Stimulated activated CD4-positive, alpha-beta T cell treated with anti-CD3 and anti-CD28 coated beads, Interleukin-12 subunit alpha, Interleukin-12 subunit beta, amount 100 ng/mL, for 4 hours (primary cell): ENCODE measurements at places on chromosomes 12 and 14.

- DNase-seq, result no peak
Observed at GRCh38 chr14:100031506-100032281, 33.5 kb upstream of the EVL start.

GRCh38 chr12:120835657-120836056 lies 68.5 kb downstream of the SPPL3 start:
- DNase-seq, result no peak

DNA sequence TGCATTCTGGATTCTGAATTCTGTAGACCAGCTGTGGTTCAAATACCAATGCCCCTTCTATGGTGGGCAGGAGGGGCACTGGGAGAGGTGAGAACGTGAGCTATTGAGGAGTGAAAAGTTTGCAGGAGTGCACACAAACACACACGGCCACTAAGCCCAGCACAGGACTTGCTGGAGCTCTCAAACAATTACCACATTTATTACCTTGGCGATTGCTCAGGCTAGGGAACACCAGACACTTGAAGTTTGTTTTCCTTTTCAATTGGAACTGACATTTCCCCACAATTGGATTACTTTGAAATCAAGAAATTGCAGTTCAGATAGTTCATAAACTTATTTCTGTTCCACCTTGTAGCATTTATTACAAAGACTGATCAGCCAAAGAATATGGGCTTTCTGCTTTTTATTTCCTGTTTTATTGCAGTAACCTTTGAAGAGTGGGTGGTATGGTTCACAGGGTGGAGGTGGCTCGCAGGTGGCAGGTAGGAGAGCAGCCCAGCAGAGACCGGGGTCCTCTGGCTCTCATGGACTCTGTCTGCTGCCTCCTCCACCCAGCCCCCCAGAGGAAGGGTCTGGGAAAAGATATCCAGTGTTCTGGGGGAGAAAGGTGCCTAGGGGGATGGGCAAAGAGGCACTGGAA lies 429.8 kb upstream of the CCDC196 start:
- DNase-seq, result no peak

DNA sequence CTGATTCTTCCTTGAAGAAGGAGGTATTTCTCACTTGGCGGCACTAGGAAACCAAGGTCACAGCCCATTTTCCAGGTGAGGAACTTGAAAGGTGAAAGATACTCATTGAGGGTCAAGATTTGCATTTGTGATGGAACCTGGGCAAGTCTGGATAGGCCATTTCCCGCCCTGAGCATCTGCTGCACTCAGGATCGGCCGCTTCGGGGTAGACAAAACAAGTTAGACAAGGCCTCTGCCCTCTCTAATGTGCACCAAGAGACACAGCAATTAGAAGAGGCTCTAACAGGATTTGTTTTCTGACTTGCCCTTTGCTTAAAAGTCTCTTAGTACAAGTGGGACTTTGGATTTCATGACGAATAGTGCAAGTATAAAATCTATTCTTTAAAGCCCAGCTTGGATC lies 167.2 kb downstream of the KTN1 start:
- no peak for DNase-seq

GRCh38 chr12:116366824-116367223 lies 89.3 kb upstream of the MED13L start:
- no peak for DNase-seq

GRCh38 chr14:64725879-64726584 lies 21.8 kb downstream of the PLEKHG3 start:
- no peak for DNase-seq

DNA sequence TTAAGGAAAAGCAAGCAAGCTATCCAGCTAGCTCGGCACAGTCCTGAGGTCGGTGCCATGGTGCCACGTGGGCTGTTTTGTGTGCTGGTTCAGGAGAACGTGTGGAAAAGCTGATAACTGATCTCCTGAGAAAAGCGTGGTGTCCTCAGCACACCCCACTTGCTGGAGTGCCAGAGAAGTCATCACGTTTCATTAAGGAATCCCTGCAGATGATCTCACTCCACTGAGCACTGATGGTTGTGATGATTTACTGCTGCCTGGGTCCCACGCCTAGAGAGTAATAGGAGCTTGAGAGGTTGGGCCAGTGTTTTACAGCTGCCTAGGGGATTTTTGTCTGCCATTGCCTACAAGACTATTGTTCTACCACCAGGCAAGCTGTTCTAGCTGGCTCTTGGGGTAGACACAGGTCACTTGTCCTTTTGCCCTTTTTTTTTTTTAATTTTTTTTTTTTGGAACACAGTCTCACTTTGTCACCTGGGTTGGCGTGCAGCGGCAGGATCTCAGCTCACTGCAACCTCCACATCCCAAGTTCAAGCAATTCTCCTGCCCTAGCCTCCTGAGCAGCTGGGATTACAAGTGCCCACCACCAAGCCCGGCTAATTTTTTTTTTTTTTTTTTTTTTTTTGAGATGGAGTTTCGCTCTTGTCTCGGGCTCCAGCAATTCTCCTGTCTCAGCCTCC lies 42.3 kb upstream of the EVL start:
- no peak for DNase-seq

- DNase-seq, result no peak
Observed at GRCh38 chr14:85822236-85822635, 292.3 kb downstream of the FLRT2 start.
